Hippocampal formation (tissue), 2 donors: ENCODE measurements at places on chromosomes 3 and 15.

GRCh38 chr3:77420336-77420735 is 380.4 kb downstream of the ROBO2 start:
- DNase-seq: no peak

DNA sequence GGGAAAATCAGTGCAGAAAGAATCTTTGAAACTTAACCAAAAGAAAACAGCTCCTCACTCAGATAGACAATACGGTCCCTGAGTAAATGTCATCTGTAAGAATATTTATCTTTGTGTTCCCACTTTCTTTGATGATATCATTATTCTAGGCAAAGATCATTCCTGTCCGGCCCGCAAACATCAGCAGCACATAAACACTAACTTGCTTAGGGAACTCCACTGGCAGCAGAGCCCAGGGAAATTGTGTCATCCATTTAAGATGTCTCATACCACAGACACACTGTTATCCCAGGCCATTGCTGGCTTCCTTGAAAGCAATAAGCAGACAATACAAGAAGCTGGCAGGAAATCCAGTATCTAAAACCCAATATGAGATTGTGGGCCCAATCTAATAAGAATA is 20.1 kb upstream of the CD96 start:
- no peak for DNase-seq

GRCh38 chr3:55487381-55488241 is 505 bp upstream of the WNT5A start:
- DNase-seq: no peak

DNA sequence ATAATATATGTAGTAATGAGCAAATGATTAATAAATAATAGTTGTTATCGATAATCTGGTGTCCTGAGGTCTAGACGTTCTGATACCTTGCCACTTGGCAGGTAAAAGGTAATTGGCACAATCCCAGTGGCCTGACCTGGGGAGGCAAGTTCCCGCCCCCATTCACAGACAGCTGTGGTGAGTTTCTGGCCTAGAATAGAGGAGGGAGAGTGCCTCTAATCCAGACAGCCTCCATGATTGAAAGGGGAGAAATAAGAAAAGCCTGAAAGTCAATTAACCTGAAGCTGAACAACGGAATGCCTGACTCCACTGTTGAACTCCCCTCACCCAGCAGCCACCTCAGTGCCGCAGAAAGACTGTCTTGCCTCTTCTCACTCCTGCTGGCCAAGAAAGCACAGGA is 38.1 kb upstream of the SV2B start:
- no peak for DNase-seq

DNA sequence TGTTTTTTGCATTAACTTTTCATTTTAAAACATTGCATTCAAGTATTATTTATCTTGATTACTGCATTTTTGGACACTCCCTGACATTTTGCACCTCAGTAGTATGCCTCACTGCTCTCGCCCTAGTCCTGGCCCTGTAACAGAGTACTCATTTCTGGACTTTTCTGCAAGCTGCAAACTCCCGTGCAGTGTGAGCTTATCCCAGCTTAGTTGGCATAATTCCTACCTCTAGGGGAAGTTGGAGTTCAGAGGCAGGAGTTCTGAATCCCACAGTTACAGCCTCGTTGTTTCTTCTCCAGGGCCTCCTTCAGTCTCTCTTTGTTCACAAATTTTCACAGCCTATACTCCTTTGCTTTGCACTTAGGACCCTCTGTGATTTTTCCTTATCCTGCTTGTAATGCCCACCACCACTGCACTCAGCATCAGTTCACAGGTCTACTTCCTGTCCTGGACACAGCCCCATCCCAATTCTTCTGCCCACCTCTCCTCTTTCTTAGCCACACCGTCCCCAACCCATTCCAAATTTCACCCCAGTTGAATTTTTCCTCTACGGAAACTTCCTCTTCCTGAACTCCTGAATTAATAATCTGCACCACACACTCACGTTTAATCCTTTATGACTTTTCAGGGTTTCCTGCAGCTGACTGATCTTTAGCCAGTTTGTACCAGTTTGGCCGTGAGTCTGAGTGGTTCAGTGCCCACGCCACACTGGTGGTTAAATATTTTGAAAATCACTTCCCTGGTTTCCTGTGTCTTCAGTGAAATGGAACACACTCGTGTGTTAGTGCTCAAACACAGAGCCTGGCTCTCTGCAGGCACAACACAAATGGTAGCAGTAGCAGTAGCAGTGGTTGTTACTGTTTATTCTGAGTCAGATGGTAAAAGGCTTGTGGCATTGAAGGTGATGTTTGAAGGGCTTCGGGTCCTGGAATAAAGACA is 6.3 kb upstream of the CTSH start:
- DNase-seq: no peak
